Lower leg skin (tissue), 4 donors: ENCODE measurements at places on chromosomes 12 and 14. TPM values are rescaled to one million over a fixed set of nuclear protein-coding genes. Genes with fewer than 3 reads are reported as not detected.

DNA sequence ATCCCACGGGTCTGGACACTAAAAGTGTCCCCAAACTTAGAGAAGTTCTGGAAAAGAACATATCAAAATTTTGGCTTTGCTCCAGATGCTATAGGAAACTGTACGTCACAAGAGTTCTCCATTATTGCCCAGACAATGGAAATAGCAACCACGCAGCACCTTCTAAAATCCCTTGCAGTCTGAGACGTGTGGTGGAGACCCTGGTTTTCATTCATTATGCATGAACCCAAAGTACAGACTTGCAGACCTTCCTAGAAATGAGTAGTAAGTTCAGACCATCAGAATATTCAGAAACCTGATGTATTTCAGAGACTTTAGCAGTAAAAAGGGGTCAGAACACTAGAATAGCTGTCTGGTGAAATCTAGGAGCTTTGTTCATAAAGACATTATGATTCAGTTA, 50.0 kb upstream of the BCL2L14 start:
- DNase-seq: no peak

GRCh38 chr12:91222746-91223145, 40.1 kb upstream of the DCN start:
- no peak for DNase-seq

DNA sequence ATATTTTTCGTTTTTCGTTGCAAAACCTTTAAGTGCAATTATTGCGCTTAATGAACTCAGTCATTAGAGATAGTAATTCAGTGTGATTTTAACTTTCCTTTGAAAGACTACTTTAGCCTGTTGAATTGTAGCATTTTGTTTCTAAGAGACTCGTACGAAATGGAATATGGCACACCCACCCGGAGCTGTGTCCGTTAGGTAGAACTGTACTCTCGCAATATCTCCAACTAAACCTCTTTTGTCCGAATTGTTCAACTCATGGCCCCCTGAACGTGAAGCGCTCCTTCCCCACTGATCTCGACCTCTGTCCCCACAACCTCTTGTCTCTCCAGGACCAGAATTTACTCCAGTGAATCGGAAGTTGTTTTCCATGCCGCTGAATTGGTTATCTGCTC, 800 bp downstream of the PCNX4 start:
- DNase-seq: no peak

DNA sequence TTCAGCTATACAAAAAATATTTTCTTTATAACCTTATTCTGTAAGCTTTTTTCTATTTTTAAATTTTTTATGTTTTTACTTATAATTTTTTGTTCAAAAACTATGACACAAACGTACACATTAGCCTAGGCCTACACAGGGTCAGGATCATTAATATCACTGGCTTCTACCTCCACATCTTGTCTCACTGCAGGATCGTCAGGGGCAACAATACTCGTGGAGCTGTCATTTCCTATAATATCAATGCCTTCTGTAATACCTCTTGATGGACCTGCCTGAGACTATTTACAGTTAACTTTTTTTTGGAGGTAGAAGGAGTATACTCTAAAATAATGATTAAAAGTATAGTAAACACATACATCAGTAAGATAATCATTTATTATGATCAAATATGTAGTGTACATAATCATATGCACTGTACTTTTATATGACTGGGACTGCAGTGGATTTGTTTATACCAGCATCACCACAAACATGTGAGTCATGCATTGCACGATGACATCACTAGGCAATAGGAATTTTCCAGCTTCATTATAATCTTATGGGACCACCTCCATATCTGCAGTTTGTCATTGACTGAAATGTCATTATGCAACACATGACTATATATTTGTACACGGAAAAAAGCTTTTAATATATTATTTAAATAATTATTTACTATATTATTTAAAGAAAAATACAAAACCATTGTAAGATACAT, 18.5 kb upstream of the PMCH start:
- DNase-seq: no peak

GRCh38 chr12:44847403-44847802, 28.7 kb downstream of the NELL2 start:
- DNase-seq: no peak

GRCh38 chr12:13199592-13199991, 3.1 kb downstream of the EMP1 start:
- no peak for DNase-seq

DNA sequence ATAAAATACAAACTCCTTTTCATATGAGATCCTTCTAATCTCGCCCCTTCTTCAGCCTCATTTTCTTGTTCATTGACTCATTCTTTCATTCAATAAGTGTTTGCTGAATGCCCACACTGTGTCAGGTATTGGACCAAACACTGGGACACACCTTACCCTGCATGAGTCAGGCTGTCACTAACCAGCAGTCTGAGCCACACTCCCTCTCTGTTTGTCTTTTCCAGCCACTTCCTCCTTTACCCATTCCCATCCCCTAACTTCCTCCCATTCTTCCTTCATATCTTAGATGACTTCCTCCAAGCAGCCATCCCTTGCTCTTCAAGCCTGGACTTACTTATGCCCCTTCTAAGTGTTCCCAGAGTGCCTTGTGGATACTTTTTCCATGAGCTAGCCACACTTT, 27.0 kb upstream of the HIF1A start:
- no peak for DNase-seq

DNA sequence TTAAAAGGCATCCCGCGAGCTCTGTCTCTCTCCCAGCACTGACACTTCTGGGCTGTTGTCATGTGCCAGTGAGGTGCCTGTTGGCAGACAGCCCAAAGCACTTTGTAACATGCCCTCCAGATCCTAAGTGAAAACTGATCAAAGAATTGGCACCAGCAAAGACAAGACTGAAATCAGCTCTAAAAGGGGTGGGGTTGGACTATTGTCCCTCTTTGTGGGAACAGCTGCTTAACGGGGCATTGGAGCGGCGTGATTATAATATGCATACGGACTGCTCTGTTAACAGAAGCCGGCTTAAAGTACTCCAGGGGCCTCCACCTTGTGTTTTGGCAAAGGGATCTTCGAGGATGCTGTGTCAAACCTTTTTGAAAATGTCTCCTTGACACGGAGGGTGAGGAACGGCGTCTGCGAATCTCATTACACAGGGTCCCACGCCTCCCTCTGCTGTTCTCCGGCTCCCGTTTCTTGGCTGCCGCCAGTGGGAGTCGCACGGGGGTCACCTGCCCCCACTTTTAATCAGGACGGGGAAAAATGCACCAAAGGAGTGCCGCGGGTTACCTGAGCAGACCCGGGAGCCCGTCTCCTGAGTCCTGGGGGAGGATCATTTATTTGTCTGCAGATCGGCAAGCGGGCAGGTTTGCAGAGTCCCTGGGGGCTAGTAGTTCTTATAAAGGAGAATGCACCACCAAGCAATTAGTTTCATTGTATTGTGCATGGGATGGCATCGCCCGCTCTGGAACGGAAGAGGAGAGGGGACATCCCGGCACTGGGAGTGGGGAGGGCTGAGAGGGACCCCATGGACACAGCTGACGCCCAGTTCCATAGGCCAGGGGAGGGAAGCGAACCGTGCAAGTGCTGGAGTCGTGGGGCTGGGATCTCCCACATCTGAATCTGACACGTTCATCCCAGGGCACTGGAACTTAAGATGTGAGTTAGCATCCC, 44.3 kb downstream of the SPRING1 start:
- no peak for DNase-seq

DNA sequence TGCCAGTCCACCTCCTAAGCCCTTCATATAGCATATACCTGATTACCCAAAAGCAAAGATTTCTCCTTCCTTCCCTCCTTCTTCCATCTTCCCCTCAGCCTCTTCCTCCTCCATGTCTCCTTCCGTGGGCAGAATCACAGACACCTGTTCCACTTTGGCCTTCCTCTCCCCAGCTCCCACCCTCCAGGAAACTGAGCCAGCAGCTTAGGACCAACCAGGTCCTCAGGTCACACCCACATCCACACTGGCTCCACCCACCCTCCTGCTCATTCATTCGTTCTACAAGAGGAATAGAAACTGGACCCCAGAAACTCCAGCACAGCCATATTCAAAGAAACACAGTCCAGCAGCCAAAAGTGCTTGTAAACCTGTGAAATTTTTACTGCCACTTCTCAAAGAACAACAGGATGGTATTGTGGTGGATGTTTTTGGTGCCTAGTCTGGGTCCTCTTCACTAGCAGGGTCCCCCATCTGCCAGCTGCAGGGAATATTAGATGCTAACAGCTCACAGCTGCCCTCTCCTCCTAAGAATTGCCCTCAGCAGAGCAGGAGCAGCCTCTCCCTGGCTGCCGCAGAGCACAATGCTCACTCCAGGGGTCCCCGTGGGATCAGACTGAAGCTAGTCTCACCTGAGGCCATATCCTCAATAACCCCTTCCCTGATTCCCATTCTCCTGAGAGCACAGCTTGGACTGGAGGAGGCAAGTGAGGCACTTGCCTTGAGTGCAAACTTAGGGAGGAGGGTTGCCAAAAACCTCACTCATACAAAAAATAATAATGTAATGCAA, 18.4 kb downstream of the CMKLR1 start:
- DNase-seq: no peak

DNA sequence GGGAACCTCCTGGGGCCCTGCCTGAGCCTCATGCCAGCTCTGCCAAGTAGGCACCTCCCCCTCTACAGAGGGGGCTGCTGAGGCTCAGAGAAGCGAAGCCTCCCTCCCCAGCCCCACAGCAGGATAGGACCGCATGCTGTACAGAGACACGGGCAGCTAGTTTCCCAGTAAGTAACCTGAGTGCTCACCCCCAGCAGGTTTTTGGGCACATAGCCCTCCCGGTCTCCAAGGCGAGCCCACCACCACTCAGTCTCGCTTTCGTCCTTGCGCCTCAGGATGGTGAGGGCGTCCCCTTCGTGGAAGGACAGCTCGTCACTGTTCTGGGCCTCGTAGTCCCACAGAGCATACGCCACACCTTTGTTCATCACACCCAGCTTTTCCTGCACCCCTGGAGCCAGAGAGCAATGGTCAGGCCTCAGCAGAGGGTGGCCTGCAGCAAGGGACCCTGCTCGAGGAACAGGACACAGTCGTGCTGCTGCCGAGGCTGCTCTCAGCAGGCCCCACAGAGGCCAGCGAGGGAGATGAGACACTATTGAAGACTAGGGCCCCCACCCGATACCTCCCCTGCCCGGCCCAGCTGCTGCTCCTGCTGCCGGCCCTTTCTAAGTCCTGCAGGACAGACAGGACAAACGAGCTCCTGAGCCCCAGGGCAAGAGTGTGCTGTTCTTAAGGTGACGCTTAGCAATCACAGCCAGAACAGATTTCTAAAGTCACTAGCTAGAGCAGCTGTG, 20.4 kb downstream of the ZFYVE21 start:
- DNase-seq: no peak

- no peak for DNase-seq
Observed at GRCh38 chr12:76441016-76441415, 92.8 kb upstream of the BBS10 start.

GRCh38 chr12:65695113-65695865, 129.0 kb upstream of the HMGA2 start:
- no peak for DNase-seq

DNA sequence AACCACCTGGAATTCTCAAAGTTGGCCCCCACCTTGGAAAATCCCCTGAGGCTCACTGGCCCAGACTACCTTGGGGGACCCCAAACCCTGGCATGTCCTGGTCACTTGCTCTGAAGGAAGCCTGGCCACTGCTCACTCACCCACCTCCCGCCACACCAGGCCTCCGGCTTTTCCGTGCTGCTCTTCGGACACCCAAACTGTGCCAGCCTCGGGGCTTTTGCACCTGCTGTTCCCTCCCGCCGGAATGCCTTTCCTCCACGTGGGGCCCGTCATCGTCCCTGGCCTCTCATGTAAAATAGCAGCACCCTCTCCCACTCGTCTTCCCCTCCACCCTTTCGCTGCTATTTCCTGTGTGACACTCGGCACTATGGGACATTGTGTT, 87.2 kb upstream of the NCOR2 start:
- no peak for DNase-seq

DNA sequence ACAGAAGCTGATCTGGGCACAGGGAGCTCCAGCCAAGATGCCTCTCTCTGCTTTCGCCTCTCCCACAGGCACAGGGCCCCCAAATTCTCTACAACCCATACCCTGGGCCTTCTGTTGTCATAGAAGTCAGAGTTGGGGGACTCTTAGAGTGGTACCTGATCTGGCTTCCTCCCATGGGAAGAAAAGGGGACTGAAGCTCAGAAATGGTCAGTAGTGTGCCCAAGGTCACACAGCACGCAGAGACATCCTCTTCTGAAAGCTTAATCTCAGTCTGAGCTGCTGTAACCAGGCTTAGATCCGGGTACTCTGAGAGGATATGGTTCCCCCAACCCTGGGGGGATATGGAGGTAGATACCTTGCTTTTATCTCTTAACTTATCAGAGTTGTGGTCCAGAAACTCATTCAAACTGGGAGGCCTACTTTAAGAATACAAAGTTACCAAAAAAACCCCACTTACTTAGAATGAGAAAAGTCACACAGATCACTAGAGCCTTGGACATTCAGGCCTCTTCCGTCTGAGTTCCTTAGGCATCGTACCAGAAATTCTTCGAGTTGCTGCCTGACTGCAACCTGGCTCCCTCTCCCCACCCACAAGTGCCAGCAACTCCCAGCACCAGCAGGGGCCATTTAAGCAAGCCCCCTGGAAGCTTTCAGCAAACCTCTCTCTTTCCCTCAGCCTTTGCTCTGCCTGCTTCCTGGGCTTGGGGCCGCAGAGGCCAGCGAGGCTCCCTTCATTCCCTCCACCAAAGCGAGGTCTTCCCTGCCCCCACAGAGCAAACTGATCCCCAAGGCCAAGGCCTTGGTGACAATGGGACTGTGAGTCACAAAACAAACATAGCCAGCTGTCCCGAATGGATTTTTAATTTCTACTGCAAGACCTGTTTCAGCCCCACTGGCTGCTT, 13.9 kb downstream of the KRT7 start:
- no peak for DNase-seq

- no peak for DNase-seq
Observed at GRCh38 chr14:58899317-58899713, 261.6 kb downstream of the DACT1 start.

- DNase-seq: peak; percentile 32
Observed at GRCh38 chr12:111314953-111315539, 53.8 kb downstream of the PHETA1 start.

- no peak for DNase-seq
Observed at GRCh38 chr14:99946652-99947489, 118.4 kb upstream of the EVL start.

- no peak for DNase-seq
Observed at GRCh38 chr12:122917507-122918121, 21.7 kb upstream of the VPS37B start.

DNA sequence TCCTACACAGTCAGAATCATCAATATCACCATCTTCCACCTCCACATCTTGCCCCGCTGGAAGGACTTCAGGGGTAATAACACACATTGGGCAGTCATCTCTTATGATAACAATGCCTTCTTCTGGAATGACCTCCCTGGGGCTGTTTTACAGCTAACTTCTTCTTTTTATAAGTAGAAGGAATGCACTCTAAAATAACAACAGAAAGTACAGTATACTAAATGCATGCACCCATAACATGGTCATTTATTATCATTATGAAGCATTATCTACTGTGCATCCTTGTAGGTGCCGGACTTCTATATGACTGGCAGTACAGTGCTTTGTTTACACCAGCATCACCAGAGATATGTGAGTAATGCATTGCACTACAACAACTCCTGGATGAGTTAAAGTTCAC, 19.0 kb upstream of the NUAK1 start:
- DNase-seq: no peak

GRCh38 chr12:115232455-115233156, 548.6 kb upstream of the TBX3 start:
- no peak for DNase-seq

Gene TAS2R46
- total RNA-seq: 0.57 TPM

Gene TAS2R7
- not detected for total RNA-seq

Gene KLHL28
- 10.8 TPM for total RNA-seq

Gene KDM2B
- 28.9 TPM for total RNA-seq

Gene SELPLG
- 4.6 TPM for total RNA-seq

Gene PITPNM2
- 3.2 TPM for total RNA-seq

Gene GDF3
- not detected for total RNA-seq

Gene BMP4
- 9.1 TPM for total RNA-seq
